ENCODE measurements at places on chromosomes 6 and 20. TPM values are rescaled to one million over a fixed set of nuclear protein-coding genes. Genes with fewer than 3 reads are reported as not detected.

DNA sequence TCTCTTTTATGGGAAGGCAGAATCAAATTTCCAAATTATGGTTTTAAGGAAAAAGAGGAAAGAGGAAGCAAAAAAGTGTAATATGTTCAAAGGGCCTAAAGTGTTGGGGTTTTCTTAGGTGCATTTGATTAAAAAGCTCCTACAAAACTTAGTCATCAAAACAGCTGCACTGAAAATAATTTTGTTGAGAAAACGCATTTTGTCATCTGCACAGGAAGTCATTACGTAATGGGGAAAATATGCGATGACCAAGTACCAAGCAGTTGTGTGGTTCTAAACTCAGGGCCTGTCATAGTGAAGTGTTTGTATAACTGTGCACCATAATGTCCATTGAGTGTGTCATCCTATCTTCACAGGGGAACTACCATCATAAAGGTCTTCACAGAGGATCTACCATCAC is 15.6 kb downstream of the HAO1 start:
- DNase-seq, result no peak

The GNMT gene
- total RNA-seq, result 0.97 TPM

The BRPF3 gene
- total RNA-seq, result 24.8 TPM

DNA sequence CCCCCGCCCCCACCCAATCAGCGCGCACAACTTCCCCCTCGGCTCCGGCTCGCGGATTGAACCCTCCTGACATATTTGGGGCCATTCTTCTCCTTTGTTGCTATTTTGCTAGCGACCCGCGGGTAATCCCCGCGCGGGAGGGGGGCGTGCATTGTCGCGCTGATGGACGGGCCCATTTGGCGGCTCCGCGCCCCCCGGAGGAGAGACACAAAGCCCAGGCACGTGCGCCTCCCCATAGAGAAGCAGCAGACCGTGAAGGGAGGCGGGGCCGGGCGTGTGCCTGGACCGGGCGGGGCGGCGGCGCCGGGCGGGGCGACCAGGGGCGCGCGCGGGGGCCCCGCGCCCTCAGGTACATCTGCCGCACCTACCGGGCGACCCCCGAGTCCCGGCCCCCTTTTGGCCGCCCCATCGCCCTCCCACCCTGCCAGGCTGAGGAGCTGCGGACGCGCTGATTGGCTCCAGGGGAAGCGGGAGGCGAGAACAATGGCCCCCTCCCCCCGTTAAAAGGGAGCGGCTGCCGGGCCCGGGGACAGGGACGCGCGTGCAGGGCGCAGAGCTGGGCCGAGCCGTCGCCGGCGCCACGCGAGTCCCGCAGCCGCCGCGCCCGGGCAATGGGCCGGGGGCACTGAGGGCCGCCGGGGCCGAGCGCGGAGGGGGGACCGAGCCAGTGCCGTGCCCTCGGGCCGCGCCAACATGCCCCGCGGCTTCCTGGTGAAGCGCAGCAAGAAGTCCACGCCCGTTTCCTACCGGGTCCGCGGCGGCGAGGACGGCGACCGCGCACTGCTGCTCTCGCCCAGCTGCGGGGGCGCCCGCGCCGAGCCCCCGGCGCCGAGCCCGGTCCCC is at the start of gene INSM1:
INSM1 (plus strand) TSS at position 530 of the 843 bp plus-strand sequence; CDS start at position 694, 164 bp downstream.
- DNase-seq, result no peak

DNA sequence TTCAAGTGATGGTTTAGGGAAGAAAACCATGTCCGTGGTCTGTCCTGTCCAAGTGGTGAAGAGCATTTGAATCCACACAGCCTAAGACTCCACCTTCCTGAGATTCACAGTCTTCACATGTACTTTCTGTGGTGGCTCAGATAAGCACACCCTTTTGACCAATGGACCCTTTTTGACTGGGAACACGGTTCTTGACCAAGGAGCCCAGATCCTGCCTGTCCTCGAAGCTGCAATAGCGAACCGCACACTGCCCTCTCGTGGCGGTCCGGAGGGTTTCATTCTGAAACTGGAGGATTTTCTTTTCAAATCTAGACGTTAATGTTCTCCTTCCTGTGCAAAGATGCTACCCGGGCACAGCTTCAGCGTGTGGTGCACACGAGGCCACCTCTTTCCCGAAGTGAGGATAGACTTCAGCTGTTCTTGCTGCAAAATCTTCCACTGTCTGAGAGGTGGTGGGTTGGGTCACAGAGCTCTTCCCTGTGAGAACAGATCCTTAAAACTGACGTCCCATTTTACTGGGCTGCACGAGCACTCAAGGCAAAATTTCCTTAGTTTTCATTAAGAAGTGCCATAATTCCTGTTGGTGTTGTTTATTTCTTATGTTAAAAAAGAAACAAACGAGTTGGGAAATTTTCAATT is 90.5 kb downstream of the SYNJ2 start:
- no peak for DNase-seq

The MAK gene
- total RNA-seq, result not detected

GRCh38 chr6:78701407-78701806 is 165.9 kb upstream of the IRAK1BP1 start:
- no peak for DNase-seq

DNA sequence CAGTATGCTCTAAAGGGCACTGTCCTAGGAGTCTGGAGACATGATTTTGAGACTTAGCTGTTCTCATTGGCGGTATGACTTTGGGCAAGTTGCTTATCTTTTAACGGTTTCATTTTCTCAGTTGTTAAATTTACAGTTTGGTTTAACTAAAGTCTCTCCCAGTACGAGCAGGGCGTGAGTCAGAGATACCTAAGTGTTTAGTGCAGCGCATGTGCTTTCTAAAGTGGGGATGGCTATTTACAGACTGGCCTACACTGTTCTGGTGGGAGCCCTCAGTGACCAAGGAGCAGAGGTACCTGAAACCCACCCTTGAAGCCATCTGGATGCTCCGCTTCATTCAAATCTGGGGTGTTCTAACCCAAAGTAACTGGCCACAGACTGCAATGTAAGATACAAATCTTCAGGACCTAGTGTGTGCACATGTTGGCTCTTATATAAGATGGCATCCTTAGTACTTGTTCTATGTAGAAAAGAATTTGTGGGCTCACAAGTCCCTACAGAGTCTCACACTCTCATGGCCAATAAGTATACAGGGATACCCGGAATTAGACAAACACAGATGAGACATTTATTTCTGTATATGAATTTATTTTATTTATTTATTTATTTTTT is 10.7 kb downstream of the MSH5 start:
- DNase-seq, result no peak

The LY6G5B gene
- total RNA-seq, result 3.9 TPM

DNA sequence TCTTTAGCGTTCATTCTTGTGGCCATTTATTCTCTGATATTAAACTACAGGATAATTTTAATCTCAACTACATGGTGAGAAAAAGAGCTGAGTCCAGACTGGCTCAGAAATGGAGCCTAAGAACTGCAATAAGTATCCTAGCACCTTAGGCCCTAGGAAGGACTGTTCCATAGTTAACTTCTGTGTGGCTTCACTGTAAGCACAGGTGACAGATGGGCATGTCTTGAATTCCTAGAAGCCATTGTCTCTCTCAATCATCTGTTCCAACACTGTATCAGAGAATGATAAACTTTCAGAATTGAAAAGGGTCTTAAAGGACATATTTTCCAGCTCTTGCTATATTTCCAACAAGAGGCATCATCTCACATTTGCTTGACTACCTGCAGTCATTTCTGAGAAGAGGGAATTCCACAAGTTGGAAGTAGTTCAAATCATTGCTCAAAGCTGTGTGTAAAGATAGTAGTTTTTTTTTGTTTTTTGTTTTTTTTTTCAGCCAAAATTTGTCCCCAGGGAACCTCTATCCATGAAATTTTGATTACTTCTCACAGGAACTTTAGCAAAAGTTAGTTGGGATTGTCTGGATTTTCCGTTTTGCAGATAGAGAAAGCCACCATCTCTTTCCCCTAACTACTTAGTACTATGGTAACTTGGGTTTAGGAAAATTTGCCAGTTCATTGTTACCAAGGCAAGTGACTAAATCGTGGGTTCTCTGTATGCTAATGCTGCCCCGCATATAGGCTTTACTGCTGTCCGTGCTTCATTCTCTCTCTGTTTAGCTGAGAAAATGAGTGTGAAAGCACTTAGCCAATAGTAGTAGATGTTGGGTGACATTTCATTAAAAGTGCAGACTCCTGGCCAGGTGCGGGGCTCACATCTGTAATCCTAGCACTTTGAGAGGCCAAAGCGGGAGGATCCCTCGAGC is 47.2 kb downstream of the KCNS1 start:
- no peak for DNase-seq

- no peak for DNase-seq
These were observed 132.8 kb downstream of the PFDN4 start for GRCh38 chr20:54340667-54341081.

GRCh38 chr6:44049989-44050871 is 77.0 kb downstream of the MRPL14 start:
- peak; percentile 11 for DNase-seq

The RIPK1 gene
- total RNA-seq, result 6.9 TPM

The DEFB124 gene
- total RNA-seq, result not detected
